ENCODE measurements at places on chromosomes 3 and 15.

DNA sequence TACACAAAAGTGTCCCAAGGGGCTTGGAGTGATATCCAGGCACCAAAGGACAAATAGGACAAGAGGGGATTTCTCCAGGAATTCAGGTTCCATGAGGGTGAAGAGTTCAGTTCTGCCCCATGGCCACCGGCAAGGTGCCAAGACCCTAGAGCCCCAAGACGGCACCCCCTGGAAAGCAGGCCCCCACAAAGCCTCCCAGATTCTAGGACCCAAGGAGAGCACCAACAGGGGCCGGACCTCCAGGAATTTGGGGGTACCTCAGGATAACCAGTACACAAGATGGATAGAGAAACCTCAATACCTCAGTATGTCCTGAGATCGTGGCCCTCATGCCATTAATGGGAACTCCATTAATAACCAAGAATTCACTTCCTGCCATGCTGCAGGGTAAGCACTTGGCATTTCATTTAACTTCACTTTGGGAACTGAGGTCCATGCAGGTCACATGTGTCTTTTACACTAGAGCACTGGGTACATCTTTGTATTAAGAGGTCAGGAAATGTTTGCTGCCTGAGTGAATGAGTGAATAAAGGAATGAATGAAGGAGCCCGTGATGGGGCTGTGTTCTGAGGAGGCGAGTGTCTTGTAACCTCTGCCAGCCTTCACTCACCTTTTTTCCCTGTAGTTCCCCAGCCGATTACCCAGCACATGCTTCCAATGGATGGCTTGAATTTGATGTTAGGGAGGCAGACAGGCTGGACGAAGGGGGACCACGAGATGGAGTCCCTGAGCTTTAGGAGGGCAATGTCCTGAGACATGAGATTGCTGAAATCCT, 15.5 kb upstream of the PRSS50 start:
- DNase-seq: no peak

GRCh38 chr3:62665627-62666437, 209.4 kb downstream of the CADPS start:
- DNase-seq: no peak

GRCh38 chr3:127211118-127212060, 18.5 kb downstream of the PRR23E start:
- DNase-seq: no peak

DNA sequence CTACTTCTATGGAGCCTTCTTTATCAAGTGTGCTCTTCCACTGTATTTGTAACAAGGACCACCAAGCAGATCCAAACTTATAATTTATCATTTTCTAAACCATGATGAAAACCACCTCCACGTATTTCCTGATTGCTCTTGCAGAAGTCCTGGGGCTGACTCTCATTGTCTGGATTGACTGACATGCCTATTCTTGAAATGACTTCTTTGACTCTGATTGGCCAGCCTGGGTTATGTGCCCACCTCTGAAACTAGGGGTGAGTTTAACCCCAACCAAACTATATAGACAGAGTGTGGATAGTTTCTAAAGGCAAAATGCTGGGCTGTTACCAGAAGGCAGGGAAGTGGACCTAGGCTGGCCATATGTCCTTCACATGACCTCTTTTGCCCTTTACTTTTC, 12.7 kb downstream of the TMPRSS7 start:
- no peak for DNase-seq

- no peak for DNase-seq
Observed at GRCh38 chr3:23376516-23377248, 173.6 kb downstream of the UBE2E2 start.

- DNase-seq: no peak
Observed at GRCh38 chr3:136624894-136625815, 127.0 kb downstream of the STAG1 start.

DNA sequence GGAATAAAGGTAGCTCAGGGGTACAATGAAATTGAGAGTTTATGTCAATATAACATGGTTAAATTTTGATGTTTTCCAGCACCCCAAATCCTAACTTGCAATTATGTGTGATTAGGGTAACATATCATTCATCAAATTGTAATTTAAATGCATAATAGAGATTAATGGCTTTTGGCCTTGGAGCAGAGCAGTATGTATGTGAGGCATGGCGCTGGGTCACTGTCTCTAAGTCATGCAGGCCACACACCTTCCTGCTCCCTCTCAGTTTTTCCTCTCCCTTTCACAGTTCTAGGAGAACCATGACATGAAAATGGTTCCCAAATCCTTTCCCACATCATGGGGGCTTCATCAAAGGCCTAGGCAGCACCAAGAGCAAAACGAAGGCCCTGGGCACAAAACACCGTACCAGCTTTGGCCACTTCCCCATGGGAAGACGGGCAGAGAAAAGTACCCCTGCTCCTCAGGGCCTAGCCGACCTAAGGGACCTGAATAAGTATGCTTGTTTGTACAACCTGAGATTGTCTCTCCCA, 3.9 kb upstream of the SRP14 start:
- DNase-seq: no peak
